Cortex of kidney (tissue), 1 donor: ENCODE measurements at places on chromosomes 3 and 15.

- no peak for DNase-seq
Measured at GRCh38 chr15:79956354-79956939, 14.5 kb downstream of the BCL2A1 start.

GRCh38 chr15:85289677-85290365, 90.6 kb upstream of the AKAP13 start:
- DNase-seq = no peak

- DNase-seq = no peak
Measured at GRCh38 chr3:24123596-24123995, 178.5 kb downstream of the NR1D2 start.

DNA sequence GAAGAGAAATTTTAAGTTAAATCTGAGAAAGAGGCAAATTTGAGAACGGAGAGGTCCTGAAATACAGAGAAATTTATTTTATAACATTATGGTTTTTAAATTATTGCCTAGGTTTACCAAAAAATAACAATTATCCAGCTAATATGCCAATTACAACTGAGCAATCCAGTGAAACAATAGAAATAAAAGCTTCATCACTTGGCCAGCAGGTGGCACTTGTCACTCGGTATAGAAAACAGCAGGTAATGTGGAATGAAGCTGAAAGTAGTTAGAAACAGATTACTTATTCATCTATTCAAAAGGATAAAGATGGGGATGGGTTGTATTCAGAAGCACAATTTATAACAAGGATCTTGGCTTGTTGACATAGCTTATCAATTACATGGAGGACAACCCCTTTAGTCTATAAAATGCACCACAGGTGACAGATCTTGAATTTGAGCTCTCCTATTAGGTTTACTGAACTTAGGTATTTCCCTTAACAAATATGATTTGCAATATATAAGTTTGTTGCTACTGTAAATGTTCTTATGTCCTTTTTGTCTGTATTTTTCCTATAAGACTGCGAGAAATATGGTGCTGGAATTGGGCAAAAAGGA, 70.1 kb upstream of the GUCA1C start:
- no peak for DNase-seq

- no peak for DNase-seq
Measured at GRCh38 chr15:31135523-31135922, 34.0 kb upstream of the TRPM1 start.

- no peak for DNase-seq
Measured at GRCh38 chr15:100227781-100228180, 114.0 kb downstream of the ADAMTS17 start.

DNA sequence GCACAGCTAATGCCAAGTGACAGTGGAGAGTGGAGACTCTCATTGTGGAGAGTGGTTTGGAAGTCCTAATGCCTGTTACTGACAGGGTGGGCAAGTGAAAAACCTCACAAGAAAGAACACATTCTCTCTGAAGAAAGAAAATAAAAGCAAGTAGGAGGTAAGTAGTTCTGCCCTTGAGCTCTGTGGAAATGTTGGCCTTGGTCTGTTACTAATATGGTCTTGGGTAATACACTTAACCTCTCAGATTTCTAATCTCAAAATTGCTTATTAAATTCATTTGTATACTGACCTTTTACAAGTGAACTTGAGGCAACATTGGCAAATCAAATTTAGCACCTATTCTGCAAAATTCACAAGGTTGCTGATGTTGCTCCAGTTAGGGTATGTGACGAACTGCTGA, 291.6 kb upstream of the CBLB start:
- no peak for DNase-seq

DNA sequence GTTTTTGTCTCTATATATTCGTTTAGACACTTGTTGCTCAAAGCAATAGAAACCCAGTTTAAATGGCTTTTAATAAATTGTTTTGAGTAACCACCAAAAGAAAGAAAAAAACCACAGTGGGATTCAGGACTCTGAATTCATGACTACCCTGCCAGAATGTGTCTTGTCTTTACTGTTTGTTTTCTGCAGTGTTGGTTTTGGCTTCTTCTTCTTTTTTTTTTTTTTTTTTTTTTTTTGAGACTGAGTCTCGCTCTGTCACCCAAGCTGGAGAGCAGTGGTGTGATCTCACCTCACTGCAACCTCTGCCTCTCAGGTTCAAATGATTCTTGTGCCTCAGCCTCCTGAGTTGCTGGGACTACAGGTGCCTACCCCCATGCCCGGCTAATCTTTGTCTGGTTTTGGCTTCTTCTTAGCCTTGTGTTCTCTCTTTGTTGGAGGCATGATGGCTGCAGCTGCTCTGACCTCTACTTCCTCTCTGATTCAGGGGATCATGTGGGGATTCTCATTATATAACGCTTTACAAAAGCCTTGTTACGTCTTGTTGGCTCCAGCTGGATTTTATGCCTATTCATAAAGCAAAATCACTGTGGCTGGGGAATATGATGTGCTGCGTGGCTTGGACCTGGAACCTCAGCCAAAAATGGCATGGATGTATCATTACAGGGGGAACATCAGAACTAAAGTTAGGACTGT, 54.0 kb downstream of the PLS1 start:
- no peak for DNase-seq

DNA sequence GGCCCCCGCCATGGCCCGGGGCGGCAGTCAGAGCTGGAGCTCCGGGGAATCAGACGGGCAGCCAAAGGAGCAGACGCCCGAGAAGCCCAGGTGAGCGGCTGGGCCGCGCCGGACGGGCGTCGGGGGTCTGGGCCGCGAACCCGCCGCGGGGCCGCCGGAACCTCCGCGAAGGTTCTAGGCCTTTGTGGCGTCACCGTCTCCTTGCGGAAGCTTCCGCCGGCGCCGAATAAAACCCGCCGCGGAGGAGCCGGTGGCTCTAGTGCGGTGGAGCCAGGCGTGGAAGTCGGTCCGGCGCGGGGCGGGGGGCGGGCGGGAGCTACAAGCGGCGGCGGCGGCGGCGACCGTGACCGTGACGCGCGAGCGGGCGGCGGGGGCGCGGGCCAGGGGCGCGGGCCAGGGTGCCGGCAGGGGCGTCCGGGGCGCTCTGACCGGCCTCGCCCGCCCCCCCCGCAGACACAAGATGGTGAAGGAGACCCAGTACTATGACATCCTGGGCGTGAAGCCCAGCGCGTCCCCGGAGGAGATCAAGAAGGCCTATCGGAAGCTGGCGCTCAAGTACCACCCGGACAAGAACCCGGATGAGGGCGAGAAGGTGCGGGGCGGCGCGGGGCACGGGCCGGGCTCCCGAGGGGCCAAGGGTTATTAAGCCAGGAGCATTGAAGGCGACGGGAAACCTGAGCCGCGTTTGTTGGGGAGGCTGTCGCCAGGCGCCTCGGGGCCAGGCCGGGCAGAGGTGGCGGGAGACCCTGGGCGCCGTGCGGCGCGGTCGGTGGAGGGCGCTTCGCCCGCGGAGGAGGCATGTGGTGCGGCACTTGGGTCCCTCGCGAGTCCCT, at the start of gene DNAJA4:
Gene DNAJA4, plus strand, starts transcription at position 259 of the 833 bp plus-strand sequence. Its CDS starts 202 bp downstream, at position 461.
- no peak for DNase-seq

DNA sequence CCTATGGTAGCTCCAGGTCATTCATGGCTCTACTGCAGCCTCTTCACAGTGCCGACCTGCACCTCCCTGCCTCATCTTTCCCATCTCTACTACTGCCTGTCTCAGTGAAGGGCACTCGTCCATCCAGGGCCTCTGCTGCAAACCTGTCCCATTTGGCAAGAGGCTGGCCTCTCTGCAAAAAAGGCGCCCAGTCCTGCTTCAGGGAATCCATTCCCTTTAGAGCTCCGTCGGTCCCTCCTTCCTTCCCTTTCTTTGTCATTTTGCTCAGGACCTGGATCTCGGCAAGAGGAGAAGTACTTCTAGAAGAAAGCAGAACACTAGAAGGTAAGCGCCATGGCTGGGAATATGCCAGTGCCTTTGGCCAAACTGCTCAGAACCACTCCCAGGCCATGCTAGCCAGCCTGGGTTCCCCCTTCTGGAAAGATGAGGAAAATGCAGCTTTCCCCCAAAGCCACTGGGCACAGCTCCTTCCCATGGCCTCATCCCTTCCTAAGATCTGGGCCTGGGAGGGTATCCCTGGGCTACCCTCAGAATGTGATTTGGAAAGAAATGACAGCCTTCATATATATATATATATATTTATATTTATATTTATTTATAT, 6.4 kb upstream of the ISL2 start:
- no peak for DNase-seq

GRCh38 chr3:50068134-50068533, 20.6 kb upstream of the RBM5 start:
- no peak for DNase-seq

DNA sequence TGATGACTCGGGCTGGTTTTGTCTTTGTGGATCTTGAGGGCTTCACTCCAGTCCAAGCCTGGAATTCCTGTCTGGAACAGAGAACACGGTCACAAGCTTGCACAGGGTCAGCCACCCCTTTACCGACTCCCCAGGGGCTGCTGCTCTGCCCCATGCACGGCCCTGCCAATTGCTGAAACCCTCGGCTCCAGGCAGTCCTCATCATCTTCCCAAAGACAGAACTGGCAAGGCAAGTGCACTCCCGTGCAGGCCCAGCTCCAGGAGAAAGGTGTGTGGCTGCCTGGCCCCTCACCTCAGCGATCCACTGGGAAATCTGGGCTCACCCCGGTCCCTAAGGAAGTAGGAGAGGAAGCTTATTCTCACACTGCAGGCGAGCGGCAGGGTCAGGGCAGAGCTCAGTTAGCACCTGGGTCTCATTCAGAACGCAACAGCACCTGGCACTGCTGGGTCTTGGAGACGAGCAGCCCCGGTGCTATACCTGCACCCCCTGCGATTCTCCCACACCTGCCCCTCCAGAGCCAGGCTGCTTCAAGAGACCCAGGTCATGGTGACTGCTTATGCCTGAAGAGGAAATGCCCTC, 7.2 kb downstream of the MAP6D1 start:
- no peak for DNase-seq

GRCh38 chr3:132255041-132255745, 62.0 kb upstream of the ACP3 start:
- no peak for DNase-seq

GRCh38 chr3:32216172-32216783, 22.2 kb upstream of the CMTM8 start:
- no peak for DNase-seq

GRCh38 chr3:150110097-150110496, 139.4 kb upstream of the PFN2 start:
- no peak for DNase-seq

DNA sequence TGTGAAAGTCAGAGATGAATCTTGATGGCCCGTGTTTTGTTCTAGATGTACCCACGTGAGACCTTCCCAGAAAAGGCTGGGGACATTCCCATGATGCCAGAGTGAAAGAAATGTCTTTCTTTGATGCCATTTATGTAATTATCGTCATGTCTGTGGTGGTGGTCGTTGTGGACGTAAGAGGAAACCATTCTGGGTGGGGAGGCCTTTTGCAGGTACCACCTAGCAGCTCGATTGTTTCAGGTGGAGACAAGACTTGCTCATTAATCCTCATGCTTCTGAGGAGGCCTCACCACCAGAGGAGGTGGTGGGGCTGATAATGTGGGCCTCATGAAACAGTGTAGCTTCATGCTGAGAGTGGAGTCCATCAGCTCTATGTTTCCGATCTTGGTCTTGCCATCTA, 58.1 kb upstream of the USP3 start:
- no peak for DNase-seq

GRCh38 chr3:53238051-53238850, 17.6 kb downstream of the TKT start:
- DNase-seq = no peak

- DNase-seq = no peak
Measured at GRCh38 chr3:16060358-16060852, 114.1 kb upstream of the GALNT15 start.

DNA sequence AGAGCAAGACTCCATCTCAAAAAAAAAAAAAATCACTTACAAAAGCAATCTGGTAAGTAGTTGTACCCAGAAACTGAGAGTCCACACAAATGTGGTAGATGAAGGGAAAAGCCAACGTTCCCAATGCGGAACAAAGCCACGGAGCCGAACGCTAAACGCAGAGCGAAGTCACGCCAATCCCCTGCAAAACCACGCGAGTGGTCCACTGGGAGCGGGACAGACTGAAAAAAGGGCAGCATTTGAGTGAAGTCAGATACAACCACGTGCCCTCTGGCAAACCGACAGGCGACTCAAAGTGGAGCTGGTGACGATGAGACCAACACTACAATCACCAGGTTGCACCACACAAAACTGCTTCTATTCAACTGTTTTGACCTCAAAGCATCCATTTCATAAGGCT, 246.1 kb upstream of the LYSMD4 start:
- no peak for DNase-seq

- DNase-seq = no peak
Measured at GRCh38 chr3:189041482-189042090, 130.2 kb upstream of the TPRG1 start.

DNA sequence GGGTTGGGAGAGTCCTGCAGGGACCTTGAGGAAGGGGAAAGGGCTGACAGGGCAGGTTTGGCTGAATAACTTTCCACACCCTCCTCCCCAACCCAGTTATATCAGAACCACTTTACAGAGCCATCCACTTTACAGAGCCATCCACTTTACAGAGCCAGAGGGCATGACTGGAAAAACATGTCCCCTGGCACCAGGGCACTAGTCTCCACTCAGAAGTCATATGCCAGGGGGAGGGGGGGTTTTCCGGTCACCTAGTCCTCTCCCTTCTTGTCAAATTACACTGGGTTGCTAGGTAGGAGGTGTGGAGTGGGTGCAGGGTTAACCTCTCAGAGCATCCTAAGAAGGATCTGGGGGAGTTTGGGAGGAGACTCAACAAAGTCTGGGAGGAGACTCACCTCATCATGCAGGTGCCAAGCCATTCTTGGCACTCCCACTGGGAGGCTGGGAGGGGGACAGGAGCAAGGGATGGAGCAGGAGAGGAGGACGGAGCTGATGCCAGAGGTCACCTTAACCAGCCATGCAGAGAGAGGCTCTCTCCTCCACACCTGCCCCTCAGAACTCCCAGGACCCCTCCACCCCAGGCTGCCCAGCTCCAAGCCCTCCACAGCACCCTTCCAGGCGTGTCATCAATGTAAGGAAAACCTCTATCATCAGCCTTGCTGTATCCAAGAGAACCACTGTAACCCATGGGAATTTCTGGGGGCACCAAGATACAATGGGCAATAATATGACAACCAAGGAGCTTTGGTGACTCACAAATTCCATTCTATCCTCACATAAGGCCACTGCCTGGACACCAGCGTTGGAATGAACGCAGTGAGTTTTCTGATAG, 1.7 kb downstream of the LRRC2 start:
- DNase-seq = no peak

DNA sequence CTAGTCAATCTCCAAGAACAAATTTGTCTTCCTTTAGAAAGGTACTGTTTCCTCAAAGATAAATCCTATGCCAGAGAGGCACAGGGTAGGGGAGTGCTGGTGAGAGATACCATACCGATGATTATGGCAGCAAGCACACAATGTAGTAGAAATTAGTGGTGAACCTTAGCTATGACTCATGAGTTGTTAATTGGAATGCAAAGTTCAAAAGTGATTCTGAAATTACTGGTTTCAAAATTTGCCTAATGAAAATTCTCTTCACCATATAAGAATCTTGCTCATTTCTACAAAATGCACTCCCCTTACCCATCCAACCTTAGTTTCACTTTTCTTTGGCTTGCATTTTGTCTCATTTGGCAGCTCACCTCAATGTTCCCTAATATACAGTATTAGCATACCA, 139.5 kb upstream of the SLC2A2 start:
- DNase-seq = no peak

DNA sequence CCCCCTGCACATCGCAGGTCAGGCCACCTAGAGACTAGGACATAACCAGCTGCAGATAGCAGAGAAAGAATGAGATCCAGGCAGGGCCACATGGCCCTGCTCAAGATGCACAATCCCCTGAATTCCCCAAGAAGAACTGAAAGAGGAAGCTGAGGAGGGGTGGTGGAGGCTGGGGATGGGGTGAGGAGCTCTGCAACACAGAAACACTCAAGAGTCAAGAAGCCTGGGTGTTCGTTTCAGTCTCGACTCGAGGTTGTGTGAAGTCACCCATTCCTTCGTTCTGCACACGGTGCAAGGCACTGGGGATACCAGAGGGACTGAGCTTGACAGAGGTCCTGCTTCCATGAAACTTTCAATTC, 62.0 kb downstream of the TLE3 start:
- no peak for DNase-seq
